Activated T-helper 1 cell treated with anti-CD3 and anti-CD28 coated beads, Interleukin-12 subunit alpha, Interleukin-12 subunit beta, Interleukin-2, Interleukin-4 antibody, amounts not matched to agents 30 ng/mL and 10 ng/mL and 1 ng/mL, durations not matched to agents 14 hours and 24 hours and 36 hours (primary cell): ENCODE measurements at places on chromosomes 5 and 9. TPM values are rescaled to one million over a fixed set of nuclear protein-coding genes. Genes with fewer than 3 reads are reported as not detected.

MARCOL gene
- not detected in 2 replicates for total RNA-seq

IL9 gene
- total RNA-seq: 0.36 and 2.0 TPM in 2 replicates

WWC1 gene
- total RNA-seq: 0.32 and 0.70 TPM in 2 replicates

SLC25A2 gene
- 0.20 and 0.57 TPM in 2 replicates for total RNA-seq

STPG3 gene
- 1.2 and 1.8 TPM in 2 replicates for total RNA-seq

CD180 gene
- total RNA-seq: 0.54 and 1.4 TPM in 2 replicates

CNTLN gene
- 1.5 and 2.3 TPM in 2 replicates for total RNA-seq

NAIP gene
- 7.8 and 8.2 TPM in 2 replicates for total RNA-seq

C9orf153 gene
- total RNA-seq: 0.34 TPM in 1 of 2 replicates, not detected in the other

CENPK gene
- total RNA-seq: 81.0 and 85.1 TPM in 2 replicates

SMC5 gene
- total RNA-seq: 49.5 and 53.6 TPM in 2 replicates

UBAC1 gene
- 41.9 and 42.0 TPM in 2 replicates for total RNA-seq

WNK2 gene
- 2.2 and 3.0 TPM in 2 replicates for total RNA-seq

S100Z gene
- total RNA-seq: 0.67 and 1.5 TPM in 2 replicates

SELENOP gene
- total RNA-seq: not detected in 2 replicates

PTPN3 gene
- total RNA-seq: 6.6 TPM in 2 replicates

CARD9 gene
- total RNA-seq: 7.1 and 7.2 TPM in 2 replicates

ROR2 gene
- 1.1 and 1.6 TPM in 2 replicates for total RNA-seq

ZNG1F gene
- 11.0 and 12.6 TPM in 2 replicates for total RNA-seq

ERGIC1 gene
- 47.4 and 47.9 TPM in 2 replicates for total RNA-seq

TMEM174 gene
- total RNA-seq: not detected in 2 replicates

PCA3 gene
- not detected in 2 replicates for total RNA-seq

RASGRF2 gene
- 22.6 and 26.7 TPM in 2 replicates for total RNA-seq

C9orf50 gene
- total RNA-seq: not detected in 2 replicates

HMCN2 gene
- not detected in 2 replicates for total RNA-seq

CYSRT1 gene
- total RNA-seq: 0.49 and 0.60 TPM in 2 replicates

COL27A1 gene
- total RNA-seq: 6.1 and 7.4 TPM in 2 replicates

FCN2 gene
- not detected in 2 replicates for total RNA-seq

GARIN3 gene
- total RNA-seq: 0.27 and 0.31 TPM in 2 replicates

FREM1 gene
- not detected in 2 replicates for total RNA-seq

SLCO4C1 gene
- 0.22 and 0.26 TPM in 2 replicates for total RNA-seq

HAVCR2 gene
- 128 and 129 TPM in 2 replicates for total RNA-seq

NXNL2 gene
- not detected in 2 replicates for total RNA-seq

FOXD4L4 gene
- total RNA-seq: 0.10 and 0.23 TPM in 2 replicates

ABO gene
- 0.34 and 0.60 TPM in 2 replicates for total RNA-seq

PRR16 gene
- total RNA-seq: not detected in 2 replicates

C5orf46 gene
- total RNA-seq: not detected in 2 replicates

SPEF2 gene
- 4.5 and 4.6 TPM in 2 replicates for total RNA-seq

ATG10 gene
- 6.1 and 7.1 TPM in 2 replicates for total RNA-seq

ORM2 gene
- total RNA-seq: not detected in 2 replicates

OTULINL gene
- 13.6 and 14.0 TPM in 2 replicates for total RNA-seq

NPR3 gene
- total RNA-seq: not detected in 2 replicates

KCNIP1 gene
- total RNA-seq: not detected in 2 replicates
